ENCODE measurements at places on chromosomes 16 and 17.

DNA sequence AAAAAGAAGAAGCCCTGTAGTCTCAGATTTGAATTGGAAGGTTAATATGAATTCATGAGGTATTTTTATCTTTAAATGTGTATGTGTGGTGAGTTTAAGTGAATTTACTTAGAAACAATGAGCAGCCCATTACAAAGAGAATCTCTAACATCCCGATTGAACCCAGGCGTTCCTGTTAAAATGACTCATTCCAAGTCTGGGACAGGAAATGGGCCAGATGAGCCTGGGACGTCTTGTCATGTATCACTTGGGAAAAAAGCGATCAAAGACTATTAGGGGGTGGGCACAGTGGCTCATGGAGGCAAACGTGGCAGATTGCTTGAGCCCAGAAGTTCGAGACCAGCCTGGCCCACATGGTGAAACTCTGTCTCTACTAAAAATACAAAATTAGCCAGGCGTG lies 81.6 kb downstream of the SEC14L1 start:
- no peak for DNase-seq

DNA sequence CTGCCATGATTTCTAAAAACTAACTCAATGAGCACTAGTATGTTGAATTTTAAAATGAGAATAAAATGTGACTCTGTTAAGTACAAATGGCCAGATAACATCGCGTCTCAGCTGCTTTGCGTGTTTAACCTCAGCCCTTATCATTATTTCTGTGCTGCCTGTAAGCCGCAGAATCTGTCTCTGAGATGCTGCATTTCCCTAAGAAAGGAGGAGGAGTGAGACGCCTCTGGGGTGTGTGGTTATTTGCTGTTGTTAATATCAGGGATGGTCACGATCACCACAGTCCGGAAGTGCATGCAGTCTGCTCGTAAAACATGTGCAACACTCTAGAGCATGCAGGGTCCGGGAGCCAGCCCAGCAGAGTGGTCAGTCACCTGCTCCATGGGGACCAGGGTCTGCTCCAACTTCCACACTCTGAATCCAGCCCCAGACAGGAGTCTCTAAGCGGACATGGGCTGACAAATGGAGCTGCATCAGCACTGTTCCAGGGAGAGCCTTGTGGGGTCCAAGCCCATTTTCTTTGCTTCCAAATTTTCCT lies 342.5 kb downstream of the MAF start:
- DNase-seq = no peak

DNA sequence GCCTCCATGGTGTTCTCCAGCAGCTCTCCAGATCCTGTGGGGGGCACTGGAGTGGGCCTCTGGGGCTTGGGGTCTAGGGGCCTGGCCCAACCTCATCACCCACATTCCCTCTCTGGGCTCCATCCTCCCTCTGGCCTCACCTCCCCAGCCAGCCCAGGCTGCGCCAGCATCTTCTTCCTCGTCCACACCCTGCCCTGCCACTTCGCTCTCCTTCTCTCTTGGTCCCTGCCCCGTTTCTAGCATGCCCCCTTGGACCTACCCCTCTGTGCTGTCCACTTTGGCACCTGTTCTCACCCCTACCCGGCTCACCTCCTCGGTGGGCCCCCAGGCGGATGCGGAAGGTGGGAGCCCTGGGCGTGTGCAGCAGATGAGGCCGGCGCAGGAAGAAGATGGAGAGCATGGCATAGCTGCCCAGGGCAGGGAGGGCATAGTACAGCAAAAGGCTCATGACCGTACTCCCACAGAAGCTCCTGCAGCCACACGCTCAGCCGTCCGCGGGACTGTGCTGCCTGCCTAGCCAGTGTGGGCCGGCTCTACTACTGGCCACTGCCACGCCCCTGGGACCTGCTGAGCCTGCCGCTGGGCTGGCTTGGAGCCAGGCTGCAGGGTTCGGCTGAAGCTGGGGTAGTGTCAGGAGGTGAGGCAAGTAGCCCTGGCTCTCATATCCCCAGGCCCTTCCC lies at the start of gene GDPD3:
GDPD3 (minus strand) TSS at position 507 of the 680 bp plus-strand sequence; CDS start at position 448, 59 bp downstream.
- DNase-seq = no peak

- DNase-seq = no peak
Observed at GRCh38 chr16:991345-991744, 9.8 kb downstream of the SOX8 start.

- DNase-seq = no peak
Observed at GRCh38 chr16:86573646-86574508, 4.5 kb upstream of the FOXL1 start.

- no peak for DNase-seq
Observed at GRCh38 chr17:6786618-6787017, 10.6 kb downstream of the FBXO39 start.

DNA sequence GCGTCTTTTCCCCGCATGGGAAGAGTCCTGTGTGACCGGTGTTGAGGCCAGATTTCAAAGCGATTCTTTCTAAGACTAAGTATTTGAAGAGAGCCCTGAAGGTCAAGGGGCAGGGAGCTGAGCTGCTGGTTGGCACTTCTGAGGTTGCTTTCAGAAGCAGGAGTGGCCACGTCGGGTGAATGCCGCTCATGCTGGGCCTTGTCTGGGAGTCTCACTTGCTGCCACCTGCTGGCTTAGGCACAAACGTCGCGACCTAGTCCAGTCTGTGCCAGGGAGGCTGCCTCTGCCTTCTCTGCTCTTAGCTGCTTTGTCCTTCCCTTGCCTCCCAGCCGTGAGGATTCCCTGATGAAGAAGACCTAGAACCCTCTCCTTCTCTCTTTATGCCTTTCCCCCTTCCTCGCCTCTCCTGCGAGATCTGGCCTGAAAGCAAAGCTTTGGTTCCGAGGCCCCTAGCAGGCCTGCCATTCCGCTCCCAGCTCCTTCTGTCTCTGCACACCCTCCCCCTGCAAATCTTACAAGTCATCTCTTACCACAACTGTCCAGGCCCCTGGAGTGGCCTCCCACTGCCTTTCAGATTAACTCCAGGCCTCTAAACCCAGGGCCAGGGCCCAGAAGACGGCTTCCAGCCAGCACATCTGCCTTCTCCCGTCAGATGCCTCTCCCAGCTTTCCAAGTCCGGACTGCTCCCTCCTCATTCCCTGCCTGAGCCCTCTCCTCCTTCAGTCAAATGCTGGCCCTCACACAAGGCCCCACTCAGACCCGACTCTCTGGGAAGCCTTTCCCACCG lies 11.4 kb downstream of the CTNS start:
- no peak for DNase-seq

GRCh38 chr16:89413811-89414585 lies 76.4 kb downstream of the ANKRD11 start:
- DNase-seq = no peak

- DNase-seq = no peak
Observed at GRCh38 chr16:5977329-5977728, 879.7 kb upstream of the EEF2KMT start.
